ENCODE measurements at places on chromosomes 11 and 22. TPM values are rescaled to one million over a fixed set of nuclear protein-coding genes. Genes with fewer than 3 reads are reported as not detected.

The CCDC87 gene
- total RNA-seq, result 0.60 TPM

The KCNK7 gene
- 1.4 TPM for total RNA-seq

The ATG16L2 gene
- 4.0 TPM for total RNA-seq

The NXPE4 gene
- total RNA-seq, result not detected

The ART1 gene
- not detected for total RNA-seq

The RASD2 gene
- total RNA-seq, result 1.1 TPM

The SLC1A2 gene
- total RNA-seq, result 0.35 TPM

The YPEL4 gene
- total RNA-seq, result 0.32 TPM

The ROM1 gene
- total RNA-seq, result 4.5 TPM

The PRDX5 gene
- total RNA-seq, result 465 TPM

The FGF4 gene
- not detected for total RNA-seq

The GRIA4 gene
- not detected for total RNA-seq

The F2 gene
- 2.0 TPM for total RNA-seq

The BRSK2 gene
- 5.6 TPM for total RNA-seq

The NLRP14 gene
- total RNA-seq, result not detected

The SOX6 gene
- total RNA-seq, result not detected

The NAALAD2 gene
- total RNA-seq, result not detected

The KCNQ1 gene
- 0.19 TPM for total RNA-seq

The PARVB gene
- total RNA-seq, result 42.0 TPM

The AQP11 gene
- total RNA-seq, result 2.6 TPM

The KCNJ11 gene
- 0.46 TPM for total RNA-seq

The KCNJ4 gene
- 0.09 TPM for total RNA-seq

The DEUP1 gene
- not detected for total RNA-seq

The EFCAB6 gene
- total RNA-seq, result 0.70 TPM

The CCDC81 gene
- 0.25 TPM for total RNA-seq

The GDPD4 gene
- total RNA-seq, result not detected

The OR5L1 gene
- not detected for total RNA-seq

The SYT12 gene
- total RNA-seq, result 13.6 TPM

The CTSW gene
- 0.09 TPM for total RNA-seq

The LRRC55 gene
- total RNA-seq, result not detected

The WNT7B gene
- 135 TPM for total RNA-seq

The RNF121 gene
- total RNA-seq, result 52.5 TPM

The SLC7A4 gene
- total RNA-seq, result not detected

The PDE2A gene
- total RNA-seq, result 2.3 TPM

The ARFGAP2 gene
- 32.3 TPM for total RNA-seq

The CCDC116 gene
- total RNA-seq, result 0.06 TPM

The POU2AF1 gene
- total RNA-seq, result not detected

The OR52N4 gene
- not detected for total RNA-seq

Measured in A549 treated with RU486 at 1 μM for 4 hours (cell line).